ENCODE measurements at places on chromosomes 6 and 20.

DNA sequence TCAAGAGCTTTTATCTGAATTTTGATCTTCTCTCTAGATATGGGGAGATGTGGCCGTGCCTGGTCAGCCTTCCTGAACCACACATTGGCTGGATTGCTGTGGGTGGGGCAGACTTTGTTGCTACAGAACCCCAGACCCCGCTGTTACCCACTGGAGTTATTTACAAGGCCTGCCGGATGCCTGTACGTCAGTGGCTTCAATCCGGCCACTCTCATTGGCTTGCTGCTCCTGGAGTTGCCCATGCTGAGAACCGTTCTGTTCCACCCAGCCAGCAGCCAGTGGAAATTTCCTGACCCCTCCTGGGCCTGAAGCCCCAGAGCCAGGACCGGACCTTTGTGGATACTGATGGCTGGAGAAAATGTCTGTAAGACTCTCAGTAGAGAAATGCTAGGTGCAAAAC lies 101.9 kb downstream of the TFAP2C start:
- no peak for DNase-seq

GRCh38 chr6:123091896-123092271 lies 95.8 kb downstream of the CLVS2 start:
- no peak for DNase-seq

GRCh38 chr20:46939031-46939965 lies 44.7 kb downstream of the EYA2 start:
- DNase-seq = no peak

GRCh38 chr6:72140795-72141194 lies 254.4 kb downstream of the RIMS1 start:
- DNase-seq = no peak

DNA sequence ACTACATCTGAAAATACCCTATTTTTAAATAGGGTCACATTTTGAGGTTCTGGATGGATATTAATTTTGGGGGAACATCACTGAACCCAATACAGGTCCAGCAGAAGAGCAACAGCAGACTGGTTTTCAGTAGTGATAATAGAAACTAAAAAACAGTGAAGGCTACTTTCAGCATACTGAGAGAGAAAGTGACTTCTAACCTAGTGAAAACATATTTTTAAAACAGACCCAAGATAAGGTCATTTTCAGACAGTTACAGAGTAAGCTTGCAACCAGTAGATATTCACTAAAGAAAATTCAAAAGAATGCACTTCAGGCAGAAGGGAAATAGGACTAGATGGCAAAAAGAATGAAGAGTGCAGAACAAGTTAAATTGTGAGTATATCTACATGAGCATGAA lies 42.0 kb upstream of the TMEM244 start:
- no peak for DNase-seq

GRCh38 chr6:111939902-111940301 lies 66.7 kb upstream of the FYN start:
- no peak for DNase-seq

DNA sequence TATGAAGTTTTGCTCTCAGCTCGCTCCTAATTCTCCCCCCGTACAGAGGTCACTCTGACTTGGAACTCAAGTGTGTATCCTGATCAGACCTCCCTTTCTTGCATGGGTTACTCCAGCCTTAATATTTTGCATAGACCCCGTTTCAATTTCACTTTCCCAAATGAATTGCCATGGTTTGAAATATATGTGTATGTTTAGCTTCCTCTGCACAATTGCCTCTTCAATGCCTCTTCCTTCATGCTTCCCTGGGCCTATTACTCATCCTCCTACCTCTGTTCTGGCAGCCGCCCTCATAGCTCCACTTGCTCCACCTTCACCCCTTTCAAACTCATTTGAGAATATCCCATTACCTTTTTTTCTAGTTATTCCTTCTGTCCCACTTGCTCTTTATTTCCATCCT lies 90.0 kb upstream of the SAMD5 start:
- DNase-seq = no peak

DNA sequence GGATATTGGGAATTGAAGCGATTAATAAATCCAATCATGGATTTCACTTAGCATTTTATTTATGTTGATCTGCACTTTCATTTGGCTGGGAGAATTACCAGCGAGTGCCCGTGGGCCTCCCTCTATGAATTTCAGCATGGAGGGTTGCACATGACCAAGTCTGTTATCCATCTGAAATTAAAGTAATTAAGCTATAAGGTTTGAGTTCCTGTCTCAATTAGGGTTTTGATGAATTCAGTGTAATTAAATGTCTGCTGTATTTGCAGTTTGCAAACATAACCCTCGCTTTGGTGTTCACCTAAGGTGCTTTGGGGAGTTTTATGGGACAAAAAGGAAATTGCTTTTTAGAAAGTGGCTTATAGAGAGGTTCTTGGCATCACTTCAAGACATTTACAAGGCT lies 169.8 kb upstream of the RIN2 start:
- DNase-seq = no peak

DNA sequence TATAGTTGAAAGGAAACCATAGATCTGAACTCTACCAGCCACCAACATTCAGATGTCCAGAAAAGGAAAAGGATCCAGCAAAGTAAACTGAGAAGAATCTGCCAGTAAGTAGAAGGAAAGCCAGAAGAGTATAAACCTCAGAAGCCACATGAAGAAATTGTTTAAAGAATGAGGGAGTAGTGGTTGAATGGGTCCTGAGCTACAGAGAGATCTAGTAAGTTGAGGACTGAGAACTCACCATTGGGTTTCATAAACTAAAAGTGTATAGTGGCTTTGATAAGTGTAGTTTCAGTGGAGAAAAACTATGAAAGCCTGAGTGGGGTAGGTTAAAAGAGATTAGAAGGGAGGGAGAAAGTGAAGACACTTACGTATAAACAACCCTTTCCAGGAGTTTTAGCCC lies 32.0 kb upstream of the SUMO4 start:
- no peak for DNase-seq

GRCh38 chr6:129390900-129391299 lies 319.1 kb downstream of the ARHGAP18 start:
- no peak for DNase-seq

GRCh38 chr6:158168040-158168289 lies at the start of gene SERAC1:
Gene SERAC1 (minus strand): TSS chr6:158168262. CDS start chr6:158158363, 9,899 bp downstream.
- DNase-seq = no peak

- no peak for DNase-seq
Measured at GRCh38 chr6:167762259-167762962, 64.3 kb upstream of the AFDN start.

DNA sequence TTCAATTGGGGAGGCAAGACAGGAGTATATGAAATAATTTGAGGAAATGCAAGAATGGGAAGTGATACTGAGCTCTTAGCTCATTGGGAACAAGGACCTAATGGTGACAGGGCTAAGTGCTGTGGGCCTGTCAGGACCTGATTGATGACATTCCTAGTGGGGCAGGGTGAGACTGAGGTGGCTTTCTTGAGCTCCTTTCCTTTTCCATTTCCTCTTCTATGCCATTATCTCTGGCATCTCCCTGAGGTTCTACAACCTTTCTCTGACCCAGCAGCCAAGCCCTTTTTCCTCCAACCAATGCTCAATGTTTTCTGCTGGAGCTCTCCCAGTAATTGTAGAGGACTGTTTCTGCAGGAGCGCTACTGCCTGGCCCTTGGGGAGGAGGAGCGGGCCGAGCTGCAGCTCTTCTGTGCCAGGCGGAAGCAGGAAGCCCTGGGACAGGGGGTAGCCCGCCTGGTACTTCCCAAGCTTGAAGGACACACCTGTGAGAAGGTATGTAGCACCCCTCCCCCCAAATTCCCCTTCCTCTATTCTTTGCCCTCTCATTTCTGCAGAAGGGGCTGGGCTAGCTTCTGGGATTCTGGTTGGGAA lies 2.8 kb upstream of the TOMM6 start:
- no peak for DNase-seq

GRCh38 chr6:116485559-116486184 lies 24.5 kb downstream of the CALHM6 start:
- no peak for DNase-seq

DNA sequence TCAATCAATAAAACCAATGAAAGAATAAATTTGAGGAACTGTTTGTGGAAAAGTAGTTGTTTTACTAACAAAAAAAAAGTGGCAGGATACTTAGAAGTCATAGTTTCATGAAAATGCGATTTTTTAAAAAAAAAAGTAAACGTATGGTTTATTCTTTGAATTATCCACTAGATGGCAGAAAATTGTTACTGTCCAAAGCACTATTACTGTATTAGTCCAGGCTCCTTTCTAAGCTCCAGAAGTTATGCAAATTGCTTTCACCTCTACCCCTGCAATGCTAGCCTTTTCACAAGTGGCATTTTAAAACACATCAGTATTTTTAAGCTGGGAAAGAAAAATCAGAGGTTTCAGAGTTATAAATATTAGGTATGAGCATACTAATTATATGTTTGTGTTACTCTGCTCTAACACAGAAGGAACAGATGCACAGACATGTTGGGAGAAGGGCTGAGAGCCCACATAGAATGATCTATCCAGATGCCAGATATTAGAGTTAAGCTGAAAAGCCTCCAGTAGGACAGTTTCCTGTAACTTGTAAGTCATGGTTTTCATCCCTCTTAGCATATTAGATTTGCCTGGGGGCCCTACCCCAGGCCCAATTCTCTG lies 63.9 kb downstream of the FHL5 start:
- DNase-seq = no peak

- no peak for DNase-seq
Measured at GRCh38 chr6:22448291-22448711, 121.1 kb upstream of the HDGFL1 start.

GRCh38 chr20:20237093-20237959 lies 130.6 kb upstream of the INSM1 start:
- no peak for DNase-seq

DNA sequence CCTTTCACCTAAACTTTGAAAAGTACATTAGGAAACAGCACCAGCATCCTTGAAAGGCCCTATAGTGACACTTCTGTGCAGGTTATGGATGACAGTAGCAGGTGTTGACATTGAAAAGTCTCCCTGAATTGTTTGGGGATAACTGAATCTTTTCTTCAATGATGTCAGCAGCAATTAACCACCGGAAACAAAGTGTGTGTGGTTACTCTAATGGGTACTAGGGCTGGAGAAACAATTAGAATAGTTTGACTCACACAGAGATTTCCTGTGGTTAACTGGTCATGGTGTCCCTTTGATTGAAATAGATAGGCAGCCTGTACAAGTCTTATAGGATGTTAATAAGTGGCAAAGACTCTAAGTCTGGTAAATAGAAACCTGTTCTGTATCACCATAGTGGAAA lies 189.1 kb downstream of the TBX18 start:
- no peak for DNase-seq

DNA sequence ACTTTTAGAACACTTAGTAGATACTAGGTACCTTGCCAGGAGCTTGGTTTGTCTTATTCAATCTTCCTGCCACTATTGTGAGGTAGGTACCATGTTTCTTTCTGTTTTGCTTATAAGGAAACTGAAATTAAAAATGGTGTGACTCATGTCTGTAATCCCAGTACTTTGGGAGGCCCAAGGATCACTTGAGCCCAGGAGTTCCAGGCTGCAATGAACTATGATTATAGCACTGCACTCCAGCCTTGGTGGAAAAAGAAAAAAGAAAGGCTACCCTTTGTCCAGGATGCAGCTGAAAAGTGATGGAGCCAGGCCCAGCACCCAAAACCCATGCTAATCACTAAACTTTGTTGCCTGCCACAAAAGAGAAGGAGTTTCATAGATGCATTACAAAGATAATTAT lies 34.1 kb upstream of the LAMA4 start:
- no peak for DNase-seq

DNA sequence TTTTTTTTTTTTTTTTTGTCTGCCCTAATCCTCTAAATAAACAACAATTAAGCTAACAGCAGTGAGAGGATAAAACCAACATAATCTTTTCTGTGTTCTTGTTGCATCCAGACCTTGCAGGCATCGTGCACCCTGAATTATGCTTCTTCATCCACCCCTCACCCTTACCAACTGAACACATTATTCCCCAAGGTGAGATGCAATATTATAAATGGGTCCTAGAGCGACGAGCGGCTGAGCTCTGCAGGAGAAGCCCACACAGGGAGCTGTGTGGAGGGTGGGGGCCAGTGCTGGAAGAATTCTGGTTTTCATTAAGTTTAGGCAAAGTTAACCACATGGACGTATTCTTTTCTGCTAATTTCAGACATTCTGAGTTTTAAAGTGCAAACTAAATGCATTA lies 32.2 kb upstream of the NXT1 start:
- DNase-seq = no peak

GRCh38 chr6:31270788-31271640 lies 878 bp downstream of the HLA-C start:
- no peak for DNase-seq

DNA sequence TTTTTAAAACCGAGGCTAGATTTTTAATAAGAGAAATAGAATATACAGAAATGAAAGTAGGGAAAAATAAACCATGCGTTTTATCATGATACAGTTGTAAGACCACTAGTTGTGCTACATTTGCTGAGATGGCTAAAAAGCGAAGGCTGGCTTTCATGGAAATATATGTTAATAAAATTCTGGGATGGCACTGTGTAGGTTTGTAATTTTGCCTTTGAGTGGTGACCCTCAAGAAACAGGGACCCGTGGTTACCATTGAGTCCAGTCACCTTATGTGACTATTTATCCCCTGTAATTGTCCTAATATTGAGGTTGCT lies 233.8 kb downstream of the ARHGAP18 start:
- no peak for DNase-seq

GRCh38 chr6:47844881-47845280 lies 63.0 kb downstream of the OPN5 start:
- DNase-seq = no peak

- DNase-seq = no peak
Measured at GRCh38 chr6:126546541-126547120, 206.7 kb downstream of the CENPW start.

DNA sequence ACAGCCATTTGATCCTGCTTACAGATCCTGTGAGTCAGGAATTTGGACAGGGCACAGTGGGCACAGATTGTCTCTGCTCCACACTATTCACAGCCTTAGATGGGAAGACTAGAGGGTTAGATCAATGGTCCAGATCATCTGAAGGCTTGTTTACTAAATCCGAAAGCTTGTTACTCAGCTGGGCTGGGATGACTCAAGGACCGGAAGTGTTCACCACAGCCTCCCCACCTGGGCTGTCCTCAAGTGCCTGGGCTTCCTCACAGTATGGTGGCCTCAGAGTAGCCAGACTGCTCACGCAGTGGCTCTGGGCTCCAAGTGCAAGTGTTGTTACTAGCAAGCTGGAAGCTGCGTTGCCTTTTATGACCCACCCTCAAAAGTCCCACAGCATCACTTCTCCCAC lies 75.4 kb upstream of the INSM1 start:
- DNase-seq = no peak
